Left kidney (tissue), 8 donors: ENCODE measurements at places on chromosomes 2 and 18.

DNA sequence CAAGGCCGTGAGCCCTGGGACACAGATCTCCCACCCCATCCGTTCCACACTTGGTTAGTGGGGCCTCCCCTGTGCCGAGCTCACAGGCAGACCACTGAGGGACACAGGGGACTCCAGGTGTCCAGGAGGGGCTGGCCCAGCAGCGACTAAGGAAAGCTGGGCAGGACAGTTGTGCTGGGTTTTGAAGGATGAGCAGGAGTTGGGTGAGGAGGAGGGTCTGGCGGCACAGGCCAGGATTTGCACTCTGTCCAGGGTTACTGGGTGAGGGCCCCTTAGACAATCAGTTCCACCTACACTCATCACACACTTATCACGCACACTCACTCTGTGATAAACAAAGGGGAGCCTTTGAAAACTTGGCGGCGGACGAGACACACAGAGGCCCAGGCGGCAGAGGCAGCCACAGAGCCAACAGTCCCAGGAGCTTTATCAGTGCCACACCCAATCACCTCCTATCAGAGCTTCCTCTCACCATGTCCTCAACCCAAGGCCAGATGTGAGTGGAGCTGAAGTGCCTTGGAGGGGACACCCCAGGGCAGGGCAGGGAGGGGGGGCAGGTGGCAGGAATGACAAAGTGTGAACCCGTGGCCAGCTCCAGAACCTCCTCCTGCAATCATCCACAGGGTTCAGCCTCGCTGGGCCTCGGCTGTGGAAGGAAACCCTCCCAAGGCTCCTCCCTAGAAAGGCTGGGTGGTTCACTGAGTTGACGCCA lies 26.6 kb downstream of the BIN1 start:
- no peak for DNase-seq

GRCh38 chr2:72150861-72151356 lies 3.2 kb upstream of the CYP26B1 start:
- DNase-seq, result no peak

- peak; percentile 34 for DNase-seq
These were observed 42.2 kb downstream of the HIBCH start for GRCh38 chr2:190277234-190278112.

GRCh38 chr2:219875036-219875435 lies 247.6 kb downstream of the SLC4A3 start:
- DNase-seq, result no peak

- peak; percentile 15 for DNase-seq
These were observed 49.6 kb upstream of the SLC5A7 start for GRCh38 chr2:107936433-107937359.

DNA sequence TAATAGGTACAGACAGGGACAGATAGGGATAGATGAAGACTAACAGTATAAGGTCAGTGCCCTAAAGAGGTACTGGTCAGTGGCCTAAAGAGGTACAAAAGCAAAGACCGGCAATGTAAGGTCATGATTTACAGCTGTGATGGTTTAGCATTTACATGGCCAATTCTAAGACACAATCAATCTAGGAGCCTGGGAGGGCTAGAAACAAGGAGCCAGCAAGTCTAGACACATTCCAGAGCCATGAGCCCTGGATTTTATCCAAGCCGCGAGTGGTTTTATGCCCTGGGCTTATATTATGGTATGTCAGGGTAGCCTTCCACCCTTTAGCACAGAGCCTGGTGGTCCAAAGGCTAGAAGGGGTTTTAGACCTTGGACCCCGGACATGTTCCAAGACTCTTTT lies 124.2 kb downstream of the CBLN2 start:
- no peak for DNase-seq

DNA sequence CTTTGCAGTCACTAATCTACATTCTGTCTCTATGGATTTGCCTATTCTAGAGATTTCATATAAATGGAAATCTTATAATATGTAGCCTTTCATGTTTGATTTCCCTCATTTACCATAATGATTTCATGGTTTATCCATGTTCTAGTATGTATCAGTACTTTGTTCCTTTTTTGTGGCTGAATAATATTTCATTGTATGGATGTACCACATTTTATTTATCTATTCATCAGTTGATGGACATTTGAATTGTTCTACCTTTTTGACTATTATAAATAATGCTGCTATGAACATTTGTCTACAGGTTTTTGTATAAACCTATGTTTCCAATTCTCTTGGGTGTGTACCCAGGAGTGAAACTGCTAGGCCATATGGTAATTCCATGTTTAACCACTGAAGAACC lies 221.1 kb downstream of the ICOS start:
- DNase-seq, result no peak

- DNase-seq, result peak; percentile 22
These were observed 125.7 kb upstream of the EPAS1 start for GRCh38 chr2:46171411-46171953.

DNA sequence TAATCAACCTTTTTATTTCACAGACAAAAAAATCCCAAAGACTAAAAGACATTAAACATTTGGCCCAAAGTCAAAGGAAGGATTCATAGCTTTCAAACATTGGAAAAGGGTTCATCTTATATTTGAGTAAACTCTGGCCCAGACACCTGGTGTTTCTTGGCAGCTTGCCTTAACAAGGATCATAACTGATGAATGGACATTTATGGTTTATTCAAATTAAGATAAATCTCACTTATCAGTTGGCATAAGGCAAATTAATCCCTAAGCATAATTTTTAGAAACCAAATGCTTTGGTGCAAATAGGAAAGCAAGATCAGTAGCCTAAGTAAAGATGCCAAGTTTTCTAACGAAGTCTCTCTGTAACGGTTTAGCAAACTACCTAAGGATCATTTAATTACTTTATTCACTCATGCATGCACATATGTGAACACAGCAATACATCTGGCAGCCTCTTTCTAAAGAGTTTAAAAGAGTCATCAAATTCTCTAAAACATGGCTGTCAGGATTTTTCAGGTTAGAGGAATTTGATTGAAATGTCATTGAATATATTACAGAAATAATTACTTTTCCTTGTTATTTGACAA lies 323.4 kb upstream of the RBMS1 start:
- no peak for DNase-seq

DNA sequence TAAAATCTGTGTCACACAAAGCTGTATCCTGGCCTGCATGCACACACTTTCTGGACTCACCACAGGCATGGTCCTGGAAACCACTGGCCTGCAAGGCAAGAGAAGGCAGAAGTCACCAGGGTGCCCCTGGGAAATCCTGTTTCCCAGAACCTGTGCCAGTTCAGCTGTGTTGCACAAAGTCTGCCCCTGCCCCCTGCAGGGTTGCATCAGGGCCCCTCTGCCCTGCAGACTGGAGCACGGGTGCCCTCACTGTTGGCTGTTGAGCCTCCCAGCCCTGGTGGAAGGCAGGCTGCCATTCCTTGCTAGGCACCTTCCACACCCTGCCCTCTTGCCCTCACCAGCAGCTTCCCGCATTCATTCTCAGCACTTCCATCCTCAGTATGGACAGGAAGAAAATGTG lies 18.0 kb upstream of the TUBB6 start:
- DNase-seq, result no peak
